Stromal cell of bone marrow (primary cell): ENCODE measurements at places on chromosomes 11 and 22.

DNA sequence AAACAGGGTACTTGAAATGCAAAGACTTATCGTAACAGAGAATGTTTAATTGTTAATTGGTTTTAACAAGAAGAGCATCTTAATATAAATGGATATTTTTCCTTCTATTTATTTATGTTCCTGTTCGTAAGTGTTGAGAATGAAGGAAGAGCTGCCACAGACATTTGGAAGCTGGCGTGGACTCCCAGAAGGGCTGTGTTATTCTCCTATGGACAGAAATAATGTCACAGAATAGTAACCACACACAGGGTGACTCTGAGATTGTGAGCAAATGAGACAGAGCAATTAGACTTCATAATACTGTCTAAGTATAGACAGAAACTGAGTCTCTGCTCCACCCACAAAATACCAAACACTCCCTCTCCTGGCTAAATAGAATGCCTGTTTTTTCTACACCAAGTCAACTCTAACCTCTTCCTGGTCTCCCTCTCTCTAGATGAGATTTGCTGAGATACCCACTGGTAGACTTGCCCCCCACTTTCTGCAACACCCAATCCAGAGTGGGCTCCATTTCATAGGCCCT lies 6.1 kb downstream of the APOL3 start:
- DNase-seq = no peak

- DNase-seq = peak; percentile 78
These were observed 18.8 kb downstream of the SNX19 start for GRCh38 chr11:130897262-130898182.

DNA sequence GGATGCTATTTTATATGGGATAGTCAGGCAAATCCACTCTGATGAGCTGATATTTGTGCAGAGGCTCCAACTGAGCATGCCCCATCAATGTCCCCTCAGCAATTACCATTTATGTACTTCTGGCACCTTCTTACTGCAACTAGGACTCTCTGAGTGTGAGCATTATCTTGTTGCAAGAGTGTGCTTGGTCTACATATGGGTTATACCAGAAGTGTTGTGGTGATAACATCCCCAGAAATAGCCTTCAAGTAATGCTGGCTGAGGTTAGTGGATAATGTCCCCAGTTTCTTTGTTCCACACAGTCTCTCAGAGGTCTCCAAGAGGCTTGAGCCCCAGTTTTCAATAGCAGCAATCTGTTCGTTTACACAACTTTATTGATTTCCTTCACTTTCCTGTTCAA lies 408.6 kb downstream of the JRKL start:
- no peak for DNase-seq

DNA sequence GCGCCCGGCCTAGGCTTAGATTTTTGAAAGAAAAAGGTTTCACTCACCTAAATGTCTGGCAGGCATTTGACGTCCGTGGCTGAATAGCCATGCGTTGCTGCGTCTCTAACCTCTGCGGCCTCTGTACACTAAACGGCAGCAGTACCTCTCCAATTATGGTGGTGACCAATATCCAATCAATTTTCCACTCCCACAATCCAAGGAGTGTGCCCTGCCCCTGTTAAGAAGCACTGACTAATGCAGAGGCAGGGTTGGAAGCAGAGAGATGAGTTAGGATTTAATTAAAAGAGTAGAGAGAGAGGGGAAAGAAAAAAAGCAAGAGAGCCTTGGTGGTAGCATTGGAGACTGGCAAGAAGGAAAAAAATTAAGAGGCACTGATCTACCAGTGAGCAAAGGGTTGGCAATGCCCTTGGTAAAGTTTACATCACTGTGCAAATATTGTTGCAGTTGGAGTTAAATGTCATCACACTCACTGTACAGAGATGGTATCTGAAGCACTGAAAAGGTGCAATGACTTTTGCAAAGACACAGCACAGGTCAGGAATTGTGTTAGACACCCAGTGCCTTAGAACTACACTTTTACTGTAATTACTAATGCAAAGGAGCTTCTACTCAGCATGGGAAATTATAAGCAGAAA lies 526.7 kb downstream of the NTM start:
- DNase-seq = no peak

GRCh38 chr11:2947744-2948143 lies 18.5 kb upstream of the PHLDA2 start:
- DNase-seq = no peak

GRCh38 chr11:13691286-13691899 lies 22.9 kb downstream of the FAR1 start:
- no peak for DNase-seq

- DNase-seq = no peak
These were observed 74.9 kb downstream of the MORC2 start for GRCh38 chr22:30893434-30894370.

DNA sequence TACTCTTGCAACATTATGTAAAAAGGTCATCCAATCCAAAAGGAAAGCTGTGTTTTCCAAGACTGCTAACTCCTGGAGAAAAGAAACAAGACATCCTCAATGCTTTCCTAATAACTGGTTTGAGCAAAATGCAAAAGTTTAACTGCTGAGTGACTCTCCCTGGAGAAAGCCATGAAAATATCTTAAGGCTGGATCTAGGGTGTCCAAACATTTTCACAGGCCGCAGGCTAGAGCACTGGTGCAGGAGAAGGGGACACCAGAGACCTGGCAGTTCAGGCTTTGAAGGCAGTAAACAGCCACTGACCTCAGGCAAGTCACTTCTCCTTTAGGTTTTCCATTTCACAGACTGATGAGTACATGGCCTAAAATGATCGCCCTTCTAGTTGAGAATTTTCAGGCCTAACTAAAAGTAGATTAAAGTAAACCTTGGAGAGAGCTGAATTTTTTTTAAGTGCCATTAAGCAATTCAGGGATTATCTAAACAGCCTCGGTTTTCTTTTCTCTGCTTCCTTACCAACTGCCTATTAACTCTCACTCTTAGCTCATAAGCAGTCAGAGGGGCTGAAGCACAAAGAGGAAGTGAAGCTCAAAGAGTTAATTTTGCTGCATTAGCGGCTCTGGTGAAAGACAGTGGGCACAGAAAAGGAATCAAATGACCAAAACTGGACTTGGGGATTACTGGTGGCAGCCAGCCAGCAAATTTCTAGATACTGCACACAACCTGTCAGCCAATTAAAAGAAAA lies 2.3 kb downstream of the CHKA start:
- DNase-seq = no peak

- no peak for DNase-seq
These were observed 11.2 kb downstream of the GAL start for GRCh38 chr11:68695531-68695930.

DNA sequence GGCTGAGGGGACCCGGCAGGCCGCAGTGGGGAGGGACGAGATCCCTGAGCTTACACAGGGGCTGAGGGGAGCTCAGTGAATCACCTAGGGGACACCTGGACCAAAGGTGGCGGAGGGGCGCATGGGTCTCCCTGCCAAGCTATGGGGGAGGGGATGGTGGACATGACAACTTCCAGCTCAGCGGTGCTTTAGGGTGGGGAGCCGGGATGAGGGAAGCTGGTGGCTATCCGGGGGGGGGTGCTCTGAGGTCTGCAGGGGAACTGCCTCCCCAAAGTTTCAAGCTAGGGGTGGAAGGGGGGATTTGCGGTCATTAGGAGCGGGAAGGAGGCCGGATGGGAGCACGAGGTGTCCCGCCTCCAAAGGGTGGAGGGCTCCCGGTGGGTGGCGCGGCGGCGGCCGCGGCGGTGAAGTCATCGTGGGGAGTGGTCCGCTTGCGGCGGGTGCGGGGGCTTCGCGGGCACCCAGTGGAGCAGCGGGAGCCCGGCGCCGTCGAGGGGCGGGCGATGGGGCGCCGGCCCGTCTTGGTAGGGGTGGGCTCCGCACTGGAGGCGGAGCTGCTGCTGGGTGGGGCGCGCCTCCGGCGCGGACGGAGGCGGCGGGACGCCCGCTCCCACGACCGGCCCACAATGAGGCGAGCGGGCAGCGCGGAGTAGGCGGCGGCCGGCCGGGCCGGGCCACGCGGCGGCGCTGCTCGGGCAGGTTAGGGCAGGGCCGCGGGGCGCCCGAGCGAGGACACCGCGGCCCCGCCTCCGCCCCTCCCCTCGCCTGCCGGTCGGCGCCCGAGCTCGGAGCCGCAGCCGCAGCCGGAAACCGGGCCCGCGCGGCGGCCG lies at the start of gene MICALL1:
TSS of gene MICALL1 (plus strand) at position 764 of the 830 bp plus-strand sequence. CDS start 126 bp downstream, outside the sequence.
- DNase-seq = peak; percentile 45

GRCh38 chr22:29882716-29883044 lies 294 bp upstream of the MTMR3 start:
- DNase-seq = no peak

DNA sequence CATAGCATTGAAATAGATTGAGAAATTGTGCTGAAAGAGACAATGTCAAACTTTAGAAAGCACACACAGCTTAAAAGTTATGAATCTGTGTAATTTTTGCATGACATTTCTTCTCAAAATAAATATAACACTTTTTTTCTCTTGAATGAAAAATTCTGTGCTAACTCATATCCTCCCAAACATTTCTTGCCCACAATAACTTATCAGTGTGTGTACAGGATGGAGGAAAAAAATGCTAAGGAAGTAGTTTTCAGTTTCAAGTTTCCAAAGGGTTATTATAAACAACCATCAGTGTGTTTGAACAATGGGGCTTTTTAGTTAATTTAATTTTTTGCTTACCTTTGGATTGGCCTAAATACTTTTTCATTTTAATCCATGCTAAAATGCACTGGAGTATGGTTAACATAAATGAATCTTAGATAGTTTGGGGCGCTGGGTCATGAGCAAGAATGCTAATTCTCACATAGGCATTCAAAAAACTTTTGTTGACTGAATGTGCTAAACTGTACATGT lies 82.9 kb upstream of the ARHGAP20 start:
- no peak for DNase-seq

DNA sequence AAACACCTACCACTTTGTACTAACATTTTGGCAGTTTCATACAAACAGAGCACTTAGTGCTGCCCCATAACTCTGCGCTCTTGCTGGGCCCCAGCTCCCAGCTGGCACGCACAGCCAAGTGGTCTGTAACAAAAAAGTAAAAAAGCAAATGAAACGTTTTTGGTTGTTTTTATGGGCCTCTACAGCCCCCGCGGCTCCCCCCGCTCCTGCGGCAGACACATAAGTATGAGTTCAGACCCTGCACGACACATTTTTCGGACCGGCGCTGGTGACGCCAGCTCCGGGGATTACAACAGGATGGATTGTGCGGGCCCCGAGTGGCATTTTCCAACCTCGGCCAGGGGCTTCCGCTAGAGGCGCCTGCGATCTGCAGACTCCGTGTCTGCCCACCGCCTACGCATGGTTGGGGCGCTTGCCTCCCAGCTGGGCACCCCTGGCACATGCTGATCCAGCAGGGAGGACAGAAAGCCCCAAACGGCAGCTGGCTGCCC lies 418.2 kb downstream of the SOX6 start:
- no peak for DNase-seq

DNA sequence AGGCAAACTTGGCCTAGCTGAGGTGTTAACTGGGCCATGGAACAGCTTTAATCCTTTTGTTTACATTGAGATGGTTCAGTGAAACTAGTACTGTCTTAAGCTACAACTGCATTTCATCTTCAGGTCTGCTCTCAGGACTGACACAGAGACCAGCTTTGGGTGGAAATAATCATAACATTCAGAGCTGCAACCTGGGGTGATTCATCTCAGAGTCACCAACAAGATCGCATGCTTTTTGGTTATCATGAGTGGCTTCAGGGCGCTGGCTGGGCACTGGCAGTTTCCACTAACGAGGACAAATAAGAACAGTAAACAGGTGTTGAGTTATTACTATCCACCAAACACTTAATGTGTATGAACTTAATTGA lies 60.9 kb upstream of the PAX6 start:
- DNase-seq = no peak

- DNase-seq = no peak
These were observed 3.3 kb upstream of the EPS8L2 start for GRCh38 chr11:702462-703461.

DNA sequence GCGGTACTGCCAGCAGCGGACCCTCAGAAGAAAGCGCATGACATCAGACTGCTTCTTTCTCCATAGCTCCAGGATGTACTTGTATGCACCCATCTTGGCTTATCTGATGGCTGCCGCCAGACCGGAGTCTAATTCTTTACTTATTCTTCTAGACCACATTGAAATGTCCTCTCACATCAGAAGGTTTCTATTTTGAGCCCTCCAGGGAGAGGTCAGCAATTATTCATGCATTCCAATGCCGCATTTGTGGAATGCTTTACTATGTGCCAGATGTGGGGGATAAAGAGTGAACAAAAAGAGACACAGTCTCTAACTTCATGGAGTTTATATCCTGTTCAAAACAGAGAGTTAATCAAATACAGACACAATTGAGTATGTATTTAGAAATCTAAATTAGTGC lies 230.1 kb downstream of the MIAT start:
- peak; percentile 60 for DNase-seq

DNA sequence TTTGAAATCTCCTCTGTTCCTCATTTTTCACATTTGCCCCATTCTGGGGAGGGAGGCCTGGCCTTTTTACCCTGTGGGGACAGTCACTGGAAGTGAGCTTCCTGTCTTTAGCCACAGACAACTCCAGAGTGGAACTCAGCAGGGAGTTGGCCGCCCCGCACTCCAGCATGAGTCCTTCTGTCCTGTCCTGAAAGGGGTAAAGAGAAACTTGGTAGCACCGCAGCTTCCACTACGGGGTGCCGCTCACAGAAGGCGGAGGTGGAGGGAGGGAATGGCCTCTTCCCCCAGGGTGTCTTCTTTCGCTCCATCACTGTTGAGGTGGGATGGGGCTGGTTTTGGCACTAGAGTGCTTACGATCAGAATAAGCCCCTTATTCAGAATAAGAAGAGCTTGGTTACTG lies 132.2 kb downstream of the ST3GAL4 start:
- no peak for DNase-seq

- DNase-seq = no peak
These were observed 203.4 kb downstream of the CADM1 start for GRCh38 chr11:115300660-115301428.

DNA sequence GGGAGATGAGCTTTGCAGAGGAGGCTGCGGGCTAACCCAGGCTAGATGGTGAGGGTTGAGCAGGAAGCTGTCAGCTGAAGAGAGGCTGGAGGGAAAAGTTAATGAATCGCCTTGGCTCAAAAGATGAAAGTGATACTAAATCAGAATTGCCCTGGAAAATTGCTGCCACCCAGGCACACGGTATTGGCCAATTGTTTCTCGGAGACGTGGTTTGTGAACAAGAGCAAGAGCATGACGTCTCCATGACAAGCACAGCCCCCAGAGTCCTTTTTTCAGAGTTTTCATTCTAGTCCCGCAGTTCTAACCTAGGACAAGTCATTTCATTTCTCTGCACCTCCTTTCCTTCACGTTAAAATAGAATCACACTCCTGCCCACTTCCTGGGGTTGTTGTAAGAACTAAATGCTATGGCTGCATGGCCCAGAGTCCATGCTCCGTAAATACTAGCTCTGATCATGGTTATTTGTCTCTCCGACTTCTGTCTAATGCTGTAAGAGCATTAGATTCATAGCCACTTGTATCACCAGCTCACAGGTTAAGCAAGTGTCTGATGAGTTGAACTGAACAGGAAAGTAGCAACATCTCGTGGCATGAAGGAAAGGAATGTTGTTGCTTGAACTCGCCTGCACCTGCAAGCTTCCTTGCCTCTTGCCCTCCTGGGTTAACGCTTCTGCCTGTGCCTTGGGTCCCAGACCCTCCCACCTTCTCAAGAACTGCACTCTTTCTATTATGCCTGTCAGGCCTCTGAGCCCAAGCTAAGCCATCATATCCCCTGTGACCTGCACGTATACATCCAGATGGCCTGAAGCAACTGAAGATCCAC lies 33.8 kb upstream of the NUP50 start:
- no peak for DNase-seq

- DNase-seq = no peak
These were observed 436.0 kb downstream of the NELL1 start for GRCh38 chr11:21105196-21105917.
